NCI-H1694 treated with DMSO at 0.1 percent for 48 hours (cell line): ENCODE measurements at places on chromosomes 5 and 9.

DNA sequence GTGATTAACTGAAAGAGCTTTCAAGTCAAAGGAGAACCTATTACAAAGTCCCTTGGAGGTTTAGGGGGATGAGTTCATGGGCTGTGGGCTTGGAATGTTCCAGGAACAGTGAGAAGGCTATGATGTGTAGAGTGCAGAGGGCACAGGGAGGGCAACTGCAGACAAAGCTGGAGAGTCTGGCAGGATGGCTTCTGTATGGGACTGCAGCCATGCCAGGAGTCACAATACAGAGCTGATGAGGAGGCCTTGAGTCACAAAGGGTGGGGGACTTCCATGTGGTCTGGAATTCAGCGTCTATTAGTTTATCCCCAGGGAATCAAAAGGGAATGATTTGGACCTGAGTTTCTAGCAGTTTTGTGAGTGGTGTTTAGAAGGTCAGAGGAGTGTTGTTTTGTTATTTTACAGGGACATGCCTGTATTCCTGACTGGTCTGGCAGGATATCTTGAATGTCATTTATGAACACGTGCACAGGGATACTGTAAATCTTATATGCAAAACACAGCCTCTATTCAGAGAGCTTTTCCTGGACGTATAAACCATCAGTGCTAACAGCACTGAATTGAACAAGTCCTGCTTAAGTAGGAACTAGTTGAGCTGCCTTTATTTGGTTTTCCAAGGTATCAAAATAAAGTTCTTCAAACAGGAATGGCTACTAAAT is 14.3 kb upstream of the TEK start:
- no peak for DNase-seq

DNA sequence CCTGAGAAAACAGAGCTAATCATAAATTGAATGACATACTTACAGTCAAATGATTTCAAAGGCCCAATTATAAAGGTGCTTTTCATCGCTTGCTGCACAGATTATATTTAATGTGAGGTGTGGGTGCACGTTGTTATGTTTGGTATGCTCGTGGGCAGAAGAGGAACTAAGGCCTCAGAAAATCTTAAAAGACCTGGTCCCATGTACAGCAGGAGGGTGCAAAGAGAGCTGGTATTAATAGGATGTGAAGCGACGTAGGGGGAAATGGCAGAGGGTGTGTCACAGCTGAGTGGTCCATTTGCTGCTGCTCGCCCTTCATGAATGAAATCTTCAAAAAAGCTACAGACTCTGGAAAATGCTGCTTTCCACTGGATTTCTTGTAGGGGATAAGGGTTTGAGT is 40.5 kb upstream of the IFNK start:
- DNase-seq, result no peak

GRCh38 chr5:38803246-38803645 is 42.6 kb upstream of the OSMR start:
- no peak for DNase-seq

- DNase-seq, result peak; percentile 65
Measured at GRCh38 chr5:67591491-67591890, 394.9 kb upstream of the CD180 start.
